Cerebellum (tissue), 4 donors: ENCODE measurements at places on chromosomes 2 and 18. TPM values are rescaled to one million over a fixed set of nuclear protein-coding genes. Genes with fewer than 3 reads are reported as not detected.

The KDM3A gene
- 57.2 TPM for total RNA-seq

The CTNNA2 gene
- total RNA-seq, result 114 TPM

The MPV17 gene
- total RNA-seq, result 60.4 TPM

The TMEM17 gene
- 2.6 TPM for total RNA-seq

The MARCHF4 gene
- total RNA-seq, result 7.3 TPM

The RNF144A gene
- total RNA-seq, result 53.9 TPM

The ADAM23 gene
- total RNA-seq, result 29.3 TPM

The TEKT4 gene
- total RNA-seq, result 0.27 TPM

The SERPINB12 gene
- not detected for total RNA-seq

The DUSP11 gene
- 27.1 TPM for total RNA-seq

The PRSS56 gene
- 0.18 TPM for total RNA-seq

The PDCD1 gene
- not detected for total RNA-seq

The MYCN gene
- total RNA-seq, result 39.5 TPM

The CYBRD1 gene
- 16.3 TPM for total RNA-seq

The POTEC gene
- total RNA-seq, result 0.09 TPM

The IL36B gene
- total RNA-seq, result not detected

The TTLL4 gene
- total RNA-seq, result 23.2 TPM

The SEPTIN10 gene
- 46.1 TPM for total RNA-seq

The TXNDC9 gene
- total RNA-seq, result 36.0 TPM

The TANC1 gene
- total RNA-seq, result 40.3 TPM

The EFHD1 gene
- total RNA-seq, result 1.00 TPM

The ACTR3 gene
- 98.4 TPM for total RNA-seq

The VWA3B gene
- 0.73 TPM for total RNA-seq

The C2orf66 gene
- 1.8 TPM for total RNA-seq

The LAMA1 gene
- 46.9 TPM for total RNA-seq

The SLC16A14 gene
- total RNA-seq, result 52.7 TPM

The POTEF gene
- 0.27 TPM for total RNA-seq

The ZNF142 gene
- 18.1 TPM for total RNA-seq
